ENCODE measurements at places on chromosomes 6 and 20.
A peak's percentile ranks its signal among the peaks of the same experiment; 100 is the strongest.

DNA sequence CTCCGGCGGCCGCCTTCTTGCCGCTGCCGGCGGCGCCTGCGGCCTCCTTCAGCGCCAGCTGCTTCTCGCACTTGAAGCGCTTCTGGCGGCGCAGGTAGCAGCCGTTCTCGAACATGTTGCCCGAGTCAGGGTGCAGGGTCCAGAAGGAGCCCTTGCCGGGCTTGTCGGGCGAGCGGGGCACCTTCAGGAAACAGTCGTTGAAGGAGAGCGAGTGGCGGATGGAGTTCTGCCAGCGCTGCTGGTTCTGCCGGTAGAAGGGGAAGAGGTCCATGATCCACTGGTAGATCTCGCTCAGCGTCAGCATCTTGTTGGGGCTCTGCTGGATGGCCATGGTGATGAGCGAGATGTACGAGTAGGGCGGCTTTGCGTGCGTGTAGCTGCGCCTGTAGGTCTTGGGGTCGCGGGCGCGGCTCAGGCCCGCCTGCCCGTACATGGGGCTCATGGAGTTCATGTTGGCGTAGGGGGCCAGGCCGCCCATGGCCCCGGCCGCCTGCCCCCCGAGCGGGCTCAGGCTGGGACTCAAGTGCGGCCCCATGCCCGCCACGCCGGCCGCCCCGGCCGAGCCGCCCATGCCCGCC lies 1.9 kb downstream of the FOXA2 start:
- no peak for DNase-seq

GRCh38 chr6:44039839-44040350 lies 87.4 kb downstream of the MRPL14 start:
- no peak for DNase-seq

DNA sequence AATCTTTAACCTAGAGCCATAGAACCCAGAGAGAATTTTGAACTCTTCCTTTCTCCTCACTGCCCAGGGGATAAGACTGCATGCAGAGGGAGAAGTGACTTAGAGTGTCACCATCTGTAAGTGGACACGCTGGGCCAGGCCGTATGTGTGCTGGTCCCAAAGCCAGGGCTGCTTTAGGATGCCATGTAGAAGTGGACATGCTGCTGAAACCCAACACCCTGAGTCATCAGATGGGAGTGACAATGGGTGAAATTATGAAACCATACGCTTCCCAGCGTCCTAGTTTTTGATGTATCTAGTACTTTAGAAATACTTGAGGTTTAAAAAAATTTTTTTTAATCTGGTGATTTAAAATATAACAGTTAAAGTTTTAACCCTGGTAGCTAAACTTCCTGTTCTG lies 191.1 kb downstream of the FNDC1 start:
- DNase-seq: no peak

GRCh38 chr20:14634665-14635064 lies 297.3 kb upstream of the FLRT3 start:
- DNase-seq: no peak

GRCh38 chr20:50085481-50086365 lies 27.2 kb downstream of the UBE2V1 start:
- peak; percentile 24 for DNase-seq

- DNase-seq: no peak
These were observed 192.3 kb upstream of the RIN2 start for GRCh38 chr20:19565736-19566135.

- no peak for DNase-seq
These were observed 67.2 kb downstream of the TRIM27 start for GRCh38 chr6:28856620-28857005.

GRCh38 chr6:131741688-131742393 lies 31.0 kb upstream of the CTAGE9 start:
- DNase-seq: no peak

DNA sequence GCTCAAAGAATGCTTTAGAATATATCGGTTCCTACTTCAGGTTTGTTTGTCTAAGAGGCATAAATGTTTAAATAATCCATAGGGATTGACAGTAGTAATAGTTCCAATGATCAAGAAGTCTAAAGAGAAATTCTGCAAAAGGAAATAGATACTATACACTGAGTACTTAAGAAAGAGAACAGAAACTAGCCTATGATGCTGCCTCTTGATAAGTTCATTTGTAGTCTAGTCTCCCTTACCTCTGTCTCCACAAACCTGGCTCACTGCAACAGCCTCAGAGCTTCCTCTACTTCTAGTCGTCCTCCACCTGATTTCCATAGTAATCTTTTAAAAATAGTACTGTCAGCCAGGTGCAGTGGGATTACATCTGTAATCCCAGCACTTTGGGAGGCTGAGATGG lies 511.8 kb downstream of the LMBRD1 start:
- DNase-seq: no peak

- DNase-seq: no peak
These were observed 57.8 kb upstream of the NELFCD start for GRCh38 chr20:58923117-58923712.

- no peak for DNase-seq
These were observed 53.6 kb upstream of the AGPAT4 start for GRCh38 chr6:161327360-161327953.

DNA sequence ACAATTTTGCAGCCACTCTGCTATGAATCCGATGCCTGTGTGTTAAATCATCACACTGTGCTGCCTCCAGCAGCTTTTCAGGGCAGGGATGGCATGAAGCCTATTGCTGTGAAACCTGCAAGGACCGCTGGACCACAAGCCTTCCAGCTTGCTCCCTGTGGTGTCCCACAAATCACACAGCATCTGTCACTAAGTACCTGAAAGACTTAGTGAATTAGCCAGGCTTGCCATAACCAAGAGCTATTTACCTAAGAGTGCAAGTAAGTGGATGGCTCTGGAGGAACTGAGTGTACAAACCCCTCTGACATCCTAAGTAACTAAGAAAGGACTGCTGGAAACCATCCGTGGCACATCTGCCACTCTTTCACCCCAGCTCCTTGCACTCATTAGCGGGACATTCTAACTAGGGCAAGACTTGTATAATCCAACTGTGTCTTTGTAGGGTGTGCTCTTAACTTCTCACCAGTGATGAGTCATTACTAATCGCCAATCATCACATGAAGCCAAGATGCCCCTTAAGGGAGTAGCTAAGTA lies 34.7 kb downstream of the FOXQ1 start:
- DNase-seq: no peak

- no peak for DNase-seq
These were observed 229.1 kb downstream of the NFATC2 start for GRCh38 chr20:51313358-51313827.

GRCh38 chr6:2542858-2543218 lies 207.9 kb downstream of the MYLK4 start:
- DNase-seq: no peak

GRCh38 chr6:29813066-29813465 lies 14.6 kb upstream of the HLA-G start:
- no peak for DNase-seq

DNA sequence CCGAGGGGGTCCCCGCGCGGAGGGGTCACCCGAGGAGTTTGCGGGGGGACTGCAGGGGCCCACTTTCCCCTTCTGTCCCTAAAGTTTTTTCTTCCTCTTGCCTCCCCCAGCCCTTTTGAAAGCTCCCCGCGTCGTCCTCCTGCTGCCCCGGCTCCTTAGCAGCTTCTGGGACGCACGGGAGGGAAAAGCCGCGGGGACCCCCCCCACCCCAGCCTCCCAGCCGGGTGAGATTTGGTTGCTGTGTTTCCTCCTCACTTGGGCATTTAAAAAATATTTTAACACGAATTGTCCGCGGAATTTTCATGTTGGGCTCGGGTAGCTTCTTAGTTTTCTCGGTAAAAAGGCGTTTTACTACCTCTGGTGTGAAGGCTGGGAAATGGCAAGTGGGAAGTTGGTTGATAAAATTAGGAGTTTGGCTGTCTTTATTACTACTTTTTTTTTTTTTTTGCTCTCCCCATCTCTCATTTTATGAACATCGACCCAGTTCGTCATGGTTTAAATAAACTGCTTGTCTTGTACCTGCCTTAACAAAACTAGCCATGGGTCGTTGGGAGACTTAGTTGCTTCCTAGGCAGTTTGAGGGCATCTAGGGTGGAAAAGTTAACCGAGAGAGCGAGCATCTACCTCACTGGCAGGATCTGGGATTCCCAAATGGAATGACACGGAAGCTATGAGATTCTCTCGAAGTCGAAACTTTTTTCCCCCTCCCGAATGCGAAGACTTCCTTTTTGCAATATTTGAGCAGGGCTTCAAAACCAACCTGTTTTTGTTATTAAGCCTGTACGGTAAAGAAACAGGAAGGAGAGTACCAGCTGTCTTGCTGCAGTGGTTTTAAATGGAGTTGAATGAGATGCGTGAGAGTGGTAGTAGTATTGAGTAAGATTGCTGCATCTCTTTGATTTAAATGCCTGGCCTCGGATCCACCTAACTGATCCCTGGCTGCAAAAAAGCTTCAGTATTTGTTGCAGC lies 868 bp downstream of the NCOA3 start:
- peak; percentile 18 for DNase-seq

- no peak for DNase-seq
These were observed 16.2 kb upstream of the VAPB start for GRCh38 chr20:58372806-58373205.

GRCh38 chr6:16239798-16240123 lies 1.4 kb downstream of the GMPR start:
- DNase-seq: no peak

DNA sequence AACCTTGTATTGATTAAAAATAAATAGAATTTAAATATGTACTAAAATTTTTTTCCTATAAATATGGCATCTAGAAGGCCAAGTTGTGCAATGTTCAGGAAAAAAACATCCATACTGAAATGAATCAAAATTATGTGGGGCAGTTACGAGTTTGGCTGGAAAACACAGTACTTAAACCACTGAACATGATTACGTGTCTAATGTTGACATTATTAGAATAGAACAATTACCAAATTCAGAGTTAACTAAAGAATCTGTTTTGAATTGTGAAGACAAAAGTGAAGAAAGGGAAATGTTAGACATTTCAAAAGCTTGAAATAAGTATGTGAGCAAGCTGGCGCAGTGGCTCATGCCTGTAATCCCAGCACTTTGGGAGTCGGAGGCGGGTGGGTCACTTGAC lies 57.2 kb downstream of the KLHL31 start:
- DNase-seq: no peak

GRCh38 chr20:32506721-32507120 lies 78.4 kb downstream of the NOL4L start:
- no peak for DNase-seq

DNA sequence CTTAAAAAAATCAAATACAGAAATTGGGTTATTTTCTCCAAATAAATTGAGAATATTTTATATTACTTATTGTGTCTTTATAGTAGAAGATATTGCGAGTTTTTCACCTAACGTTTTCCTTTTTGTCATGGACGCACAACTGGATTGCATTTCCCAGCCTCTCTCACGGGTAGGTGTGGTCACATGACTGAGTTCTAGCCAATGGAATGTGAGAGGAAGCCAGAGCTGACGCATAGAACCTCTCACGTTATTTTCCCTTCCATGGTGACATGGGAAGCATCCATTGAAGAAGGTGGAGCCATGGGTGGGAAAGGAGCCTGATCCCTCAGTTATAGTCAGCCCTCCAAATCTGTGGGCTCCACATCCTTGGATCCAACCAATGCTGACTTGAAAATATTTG lies 155.9 kb upstream of the UST start:
- no peak for DNase-seq

- DNase-seq: no peak
These were observed 6.1 kb downstream of the AMD1 start for GRCh38 chr6:110880651-110881050.
